ENCODE measurements at places on chromosomes 1 and 21.

DNA sequence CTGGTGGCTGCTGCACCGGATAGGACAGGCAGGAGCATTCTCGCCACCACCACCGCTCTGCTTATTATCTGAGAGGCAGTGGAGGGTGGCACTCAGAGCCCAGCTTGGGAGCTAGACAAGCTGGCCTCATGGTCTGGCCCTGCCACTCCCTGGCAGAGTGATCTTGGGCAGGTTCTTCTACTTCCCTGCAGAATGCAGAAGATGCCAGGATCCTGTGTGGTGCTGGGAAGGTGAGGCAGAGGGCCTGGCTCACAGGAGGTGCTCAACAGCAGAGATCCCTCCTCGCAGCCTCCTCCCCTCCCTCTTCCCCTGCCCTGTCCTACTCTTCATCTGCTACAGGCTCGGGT is 60.4 kb downstream of the ARHGEF10L start:
- DNase-seq = no peak

DNA sequence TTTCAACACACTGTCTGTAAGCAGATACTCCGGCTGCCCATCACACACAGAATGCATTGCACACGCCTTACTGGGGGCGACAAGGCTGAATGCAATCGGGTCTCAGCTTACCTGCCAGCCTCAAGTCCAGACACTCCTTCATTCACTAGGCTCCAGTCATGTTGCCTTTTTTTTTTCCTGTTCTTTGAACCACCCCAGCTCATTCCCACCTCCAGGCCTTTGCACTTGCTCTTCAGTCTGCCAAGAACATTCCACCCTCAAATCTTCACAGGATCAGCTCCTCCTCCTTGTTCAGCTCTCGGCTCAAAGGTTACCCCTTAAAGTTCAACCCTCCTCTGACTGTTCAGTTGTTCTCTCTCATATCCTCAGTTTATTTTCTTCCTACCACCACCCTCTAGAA is 181.9 kb upstream of the ESRRG start:
- DNase-seq = no peak

- peak; percentile 67 for DNase-seq
These were observed 683 bp upstream of the EFNA4 start for GRCh38 chr1:155062702-155063411.

DNA sequence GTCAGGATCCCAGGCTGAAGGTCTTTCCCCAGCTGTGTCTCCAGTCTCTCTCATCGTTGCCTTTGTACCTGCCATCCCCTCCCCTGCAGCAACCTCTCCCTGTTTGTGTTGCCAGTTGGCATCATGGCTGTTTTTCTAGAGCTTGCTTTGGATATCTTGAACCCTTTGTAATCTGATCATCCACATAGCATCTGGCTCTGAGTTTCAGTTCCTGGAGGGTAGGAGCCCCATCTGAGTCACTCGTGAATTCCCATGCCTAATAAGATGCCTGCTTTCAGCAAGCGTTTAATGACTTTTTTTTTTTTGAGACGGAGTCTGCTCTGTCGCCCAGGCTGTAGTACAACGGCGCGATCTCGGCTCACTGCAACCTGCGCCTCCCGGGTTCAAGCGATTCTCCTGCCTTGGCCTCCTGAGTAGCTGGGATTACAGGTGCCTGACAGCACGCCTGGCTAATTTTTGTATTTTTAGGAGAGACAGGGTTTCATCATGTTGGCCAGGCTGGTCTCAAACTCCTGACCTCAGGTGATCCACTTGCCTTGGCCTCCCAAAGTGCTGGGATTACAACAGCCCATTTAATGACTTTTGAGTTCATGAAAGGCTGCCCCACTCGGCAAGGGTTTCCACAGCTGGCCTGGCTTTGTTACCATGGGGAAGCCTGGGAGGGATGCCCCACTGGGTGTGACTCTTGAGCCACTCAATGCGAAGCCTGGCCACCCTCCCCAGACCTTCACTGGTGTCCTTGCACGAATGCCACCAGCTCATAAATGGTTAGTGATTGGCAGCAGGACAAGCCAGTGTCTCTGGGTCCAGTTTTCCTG is 11.9 kb downstream of the ALPL start:
- no peak for DNase-seq

GRCh38 chr1:20703124-20703756 is 14.6 kb downstream of the KIF17 start:
- DNase-seq = no peak

GRCh38 chr1:221439747-221440501 is 302.0 kb downstream of the DUSP10 start:
- DNase-seq = peak; percentile 32

- DNase-seq = no peak
These were observed 27.1 kb downstream of the IPP start for GRCh38 chr1:45723248-45723930.

- no peak for DNase-seq
These were observed 78.4 kb upstream of the SLC45A1 start for GRCh38 chr1:8239306-8240023.

DNA sequence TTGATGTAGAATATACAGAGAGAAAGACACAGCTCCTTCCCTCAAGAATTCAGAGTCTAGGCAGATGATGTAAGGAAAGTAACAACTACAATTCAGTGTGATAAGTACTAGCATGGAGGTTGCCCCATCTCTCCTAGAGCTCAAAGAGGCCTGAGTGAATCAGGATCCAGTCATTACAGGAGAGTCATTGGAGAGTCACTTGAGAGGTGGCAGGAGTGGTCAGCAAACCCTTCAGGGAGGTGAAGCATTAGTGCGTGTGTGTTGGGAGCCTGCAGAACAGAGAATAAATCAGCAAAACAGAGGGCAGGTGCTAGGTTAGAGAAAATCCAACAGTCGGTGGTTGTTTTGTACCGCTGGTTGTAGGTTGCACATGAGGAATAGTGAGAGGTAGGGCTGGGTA is 46.1 kb downstream of the GRIK1 start:
- no peak for DNase-seq

- no peak for DNase-seq
These were observed 2.3 kb downstream of the TRIM46 start for GRCh38 chr1:155175927-155176371.

DNA sequence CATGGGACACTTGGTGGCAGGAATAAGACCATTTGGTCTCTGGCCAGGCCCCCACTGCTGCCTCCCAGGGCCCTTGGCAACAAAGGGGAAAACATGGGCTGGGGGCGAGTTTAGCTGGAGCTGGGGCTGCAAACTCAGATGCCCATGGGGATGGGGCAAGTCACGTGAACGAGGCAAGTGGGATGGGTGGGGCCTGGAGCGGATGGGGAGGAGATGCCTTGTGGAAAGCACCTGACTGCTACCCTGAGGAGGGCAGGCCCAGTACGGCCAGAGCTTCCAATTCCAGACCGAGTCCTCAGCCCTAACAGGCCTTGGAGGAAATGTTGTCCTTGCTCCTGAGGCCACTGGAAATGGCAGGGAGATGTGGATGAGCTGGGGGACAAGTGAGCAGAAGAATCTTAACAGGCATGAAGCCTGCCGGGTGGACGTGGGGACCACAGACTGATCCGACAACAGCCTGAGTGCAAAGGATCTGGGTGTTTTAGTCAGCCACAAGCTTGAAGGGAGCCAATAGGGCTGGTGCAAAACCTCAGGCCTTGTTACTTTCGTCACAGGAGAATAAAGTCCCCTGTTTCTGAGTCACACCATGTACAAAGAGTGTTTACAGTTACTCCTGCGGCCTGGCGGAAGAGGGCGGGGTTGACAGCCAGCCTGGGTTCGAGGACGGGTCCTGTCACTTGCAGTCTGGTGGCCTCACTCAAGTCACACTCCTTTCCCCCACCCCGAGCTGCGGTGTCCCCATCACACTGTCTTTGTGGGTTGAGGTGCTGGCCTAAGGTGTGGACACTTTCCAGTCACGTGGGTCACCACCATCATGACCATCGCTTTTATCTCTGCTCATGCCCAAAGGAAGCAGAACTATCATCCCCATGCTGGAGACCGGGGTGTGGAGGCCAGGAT is 19.1 kb downstream of the RUNX3 start:
- peak; percentile 82 for DNase-seq

- DNase-seq = no peak
These were observed 16.7 kb downstream of the ITPKB start for GRCh38 chr1:226722240-226722900.

- DNase-seq = no peak
These were observed 19.3 kb upstream of the NPL start for GRCh38 chr1:182770232-182770631.

- DNase-seq = no peak
These were observed 38.3 kb upstream of the NEXN start for GRCh38 chr1:77850082-77850481.

GRCh38 chr1:15680561-15681348 is 3.4 kb upstream of the PLEKHM2 start:
- DNase-seq = no peak

DNA sequence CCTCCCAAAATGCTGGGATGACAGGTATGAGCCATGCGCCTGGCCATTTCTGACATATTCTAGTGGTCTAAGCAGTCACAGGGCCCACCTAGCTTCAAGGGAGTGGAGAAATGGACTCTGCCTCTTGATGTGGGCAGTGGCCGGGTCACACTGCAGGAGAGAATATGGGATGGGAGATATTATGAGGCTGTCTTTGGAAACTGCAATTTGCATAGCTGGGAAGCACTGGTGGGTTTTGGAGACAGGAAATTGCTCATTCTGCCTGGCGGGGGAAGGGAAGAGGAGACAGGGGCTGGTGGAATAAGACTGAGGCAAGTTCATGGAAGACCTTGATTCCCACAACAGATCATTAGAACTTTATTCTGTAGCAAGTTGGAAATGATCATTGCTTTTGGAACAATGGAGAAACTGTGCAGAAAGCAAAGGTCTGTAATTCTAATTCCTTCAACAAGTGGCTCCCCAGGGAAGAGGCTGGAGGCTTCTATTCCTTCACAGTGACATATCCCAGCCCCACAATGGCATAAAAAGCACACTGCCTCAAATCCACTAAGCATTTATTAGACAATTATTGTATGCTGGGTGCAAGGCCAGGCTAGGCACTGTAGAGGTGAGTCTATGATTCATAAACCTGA is 10.5 kb downstream of the NCMAP start:
- no peak for DNase-seq

- no peak for DNase-seq
These were observed 43.7 kb downstream of the NIBAN1 start for GRCh38 chr1:184930645-184931044.

DNA sequence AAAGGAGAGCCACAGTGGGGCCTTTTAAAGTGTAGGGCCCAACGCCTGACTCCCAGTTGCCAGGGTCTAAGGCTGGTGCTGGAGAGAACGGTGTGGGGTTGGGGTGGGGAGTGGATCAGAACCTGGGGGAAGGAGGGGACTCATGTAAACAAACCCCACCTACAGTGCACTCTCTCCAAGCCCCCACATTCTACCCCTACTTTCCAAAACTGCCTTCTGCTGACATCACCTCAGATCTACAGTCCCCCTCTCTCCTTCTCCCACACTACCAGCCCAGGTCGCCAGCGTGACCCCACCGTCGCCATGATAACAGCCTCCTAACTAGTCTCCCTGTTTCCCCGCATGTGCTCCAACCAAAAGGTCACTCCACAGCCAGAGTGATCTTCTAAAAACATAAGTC is 26.6 kb downstream of the TNNT2 start:
- no peak for DNase-seq

- DNase-seq = no peak
These were observed 54.9 kb upstream of the ZBTB18 start for GRCh38 chr1:243996223-243996622.

GRCh38 chr1:154925335-154926170 is 11.0 kb downstream of the PMVK start:
- no peak for DNase-seq

GRCh38 chr1:175000697-175001187 is 995 bp downstream of the CACYBP start:
- DNase-seq = no peak

- DNase-seq = no peak
These were observed 144.2 kb upstream of the POGK start for GRCh38 chr1:166695115-166695514.

DNA sequence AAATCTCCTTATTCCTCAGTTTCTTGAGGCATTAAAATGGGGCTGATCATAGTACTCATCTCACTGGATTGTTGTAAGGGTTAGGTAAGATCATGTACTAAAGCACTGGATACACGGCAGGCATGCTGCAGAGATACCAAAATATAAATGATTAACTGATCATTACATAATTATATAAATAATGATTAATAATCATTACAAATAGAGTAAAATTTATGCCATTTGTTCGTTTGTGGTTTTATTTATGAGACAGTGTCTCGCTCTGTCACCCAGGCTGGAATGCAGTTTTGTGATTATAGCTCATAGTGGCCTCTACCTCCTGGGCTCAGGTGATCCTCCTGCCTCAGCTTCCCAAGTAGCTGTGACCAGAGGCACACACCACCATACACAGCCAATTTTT is 140.7 kb downstream of the HHAT start:
- DNase-seq = no peak

GRCh38 chr1:42922687-42923366 is 35.8 kb downstream of the SLC2A1 start:
- peak; percentile 32 for DNase-seq

DNA sequence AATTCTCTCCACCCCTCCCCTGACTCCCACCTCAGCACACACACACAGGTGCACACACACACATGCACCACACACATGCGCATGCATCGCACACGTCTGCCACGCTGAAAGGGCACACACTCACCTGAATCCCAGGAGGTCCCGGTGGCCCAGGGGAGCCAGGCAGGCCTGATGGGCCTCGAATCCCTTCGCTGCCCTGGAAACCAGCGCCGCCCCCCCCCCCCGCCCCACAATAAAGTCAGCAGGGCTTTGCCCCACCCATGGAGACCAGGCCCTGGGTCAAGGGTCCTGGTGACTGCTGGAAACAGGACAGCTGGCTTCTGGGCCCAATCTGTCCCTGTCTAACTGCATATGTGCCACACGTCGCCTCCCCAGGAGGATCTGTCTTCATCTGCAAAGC is 17.8 kb upstream of the PEF1 start:
- DNase-seq = no peak

DNA sequence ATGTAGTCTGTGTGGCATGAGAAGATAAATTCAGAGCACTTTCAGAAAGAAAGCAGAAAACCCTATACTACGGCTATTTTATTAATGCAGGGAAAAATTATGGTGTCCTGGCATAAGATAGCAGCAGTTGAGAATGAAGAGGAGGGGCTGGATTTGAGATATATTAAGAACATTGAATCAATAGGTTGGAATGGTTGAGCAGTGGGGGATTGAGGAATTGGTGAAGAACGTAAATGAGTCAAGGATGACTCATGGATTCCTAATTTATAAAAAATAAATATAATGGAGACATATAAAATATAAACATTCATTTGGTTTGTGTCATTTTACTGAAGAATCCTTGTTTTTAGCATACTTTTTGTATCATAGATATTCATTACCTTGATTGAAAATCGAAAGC is 234.3 kb upstream of the ADAMTS5 start:
- DNase-seq = no peak

- DNase-seq = no peak
These were observed 5.0 kb upstream of the FMN2 start for GRCh38 chr1:240086726-240087125.

- no peak for DNase-seq
These were observed 331.6 kb downstream of the SRGAP2C start for GRCh38 chr1:121516234-121516967.

GRCh38 chr1:178768423-178768822 is 43.4 kb downstream of the RALGPS2 start:
- DNase-seq = peak; percentile 1

GRCh38 chr1:201531551-201532425 is 7.1 kb upstream of the NAV1 start:
- DNase-seq = no peak

GRCh38 chr1:51663105-51663504 is 46.2 kb downstream of the OSBPL9 start:
- DNase-seq = no peak

GRCh38 chr1:66557157-66557556 is 23.2 kb downstream of the SGIP1 start:
- DNase-seq = no peak

Measured in stimulated activated CD8-positive, alpha-beta memory T cell treated with anti-CD3 and anti-CD28 coated beads, Interleukin-15, amount 100 ng/mL, for 48 hours (primary cell).